NCI-H510A (cell line): ENCODE measurements at places on chromosomes 5 and 9.

DNA sequence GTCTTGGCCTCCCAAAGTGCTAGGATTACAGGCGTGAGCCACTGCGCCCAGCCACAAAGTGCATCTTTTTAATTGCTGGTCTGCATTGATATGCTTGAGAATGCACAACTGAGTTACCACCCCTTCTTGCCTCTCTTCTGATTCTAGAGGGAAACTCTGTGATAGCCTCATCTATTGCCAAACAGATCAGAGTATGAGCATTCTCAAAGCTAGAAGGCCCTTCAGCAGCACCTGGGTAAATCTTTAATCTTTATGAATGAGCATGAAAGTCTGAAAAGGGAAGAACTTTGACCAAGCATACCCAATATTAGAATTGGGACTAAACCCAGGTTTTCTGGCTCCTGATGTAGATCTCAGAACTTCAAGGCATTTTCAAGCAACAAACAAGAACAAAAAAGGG is 298.3 kb upstream of the TNC start:
- no peak for DNase-seq

GRCh38 chr9:13228431-13228830 is 51.1 kb downstream of the MPDZ start:
- DNase-seq = no peak

GRCh38 chr5:104540448-104540847 is 977.9 kb upstream of the NUDT12 start:
- DNase-seq = no peak

- DNase-seq = peak; percentile 93
Observed at GRCh38 chr9:127574072-127574993, 37.7 kb upstream of the STXBP1 start.

GRCh38 chr5:131587541-131587940 is 47.5 kb downstream of the RAPGEF6 start:
- no peak for DNase-seq

GRCh38 chr5:171840711-171841522 is 55.3 kb downstream of the SMIM23 start:
- DNase-seq = no peak

DNA sequence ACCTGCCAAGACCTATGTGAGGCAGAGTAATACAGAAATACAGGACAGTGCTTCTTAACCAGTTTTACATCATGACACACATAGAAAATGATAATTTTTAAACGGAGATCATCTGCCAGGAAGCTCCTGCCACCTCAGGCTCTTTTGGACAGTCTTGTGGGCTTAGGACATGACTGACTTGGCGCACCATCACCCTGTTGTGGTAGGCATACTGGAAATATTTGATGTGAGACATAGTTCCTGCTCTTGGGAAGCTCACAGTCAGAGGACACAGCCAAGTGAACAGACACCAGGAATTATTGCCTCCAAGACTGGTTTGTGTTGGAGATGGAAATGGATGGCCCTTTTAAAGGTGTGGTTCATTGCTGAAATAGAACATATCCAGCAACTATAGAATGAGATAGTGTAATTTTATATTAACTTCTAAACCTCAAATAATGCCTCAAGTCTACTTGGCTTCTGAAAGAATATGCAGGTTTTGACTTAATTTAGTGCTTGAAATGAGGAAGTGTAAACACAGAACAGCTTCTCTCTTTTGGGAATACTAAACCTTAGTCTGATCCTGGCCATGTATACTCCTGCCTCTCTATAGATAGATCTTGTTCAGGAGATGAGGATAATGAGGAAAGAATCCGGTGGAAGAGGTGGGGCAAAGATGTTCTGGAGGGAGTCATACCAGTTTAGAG is 19.7 kb downstream of the CPEB4 start:
- DNase-seq = no peak

DNA sequence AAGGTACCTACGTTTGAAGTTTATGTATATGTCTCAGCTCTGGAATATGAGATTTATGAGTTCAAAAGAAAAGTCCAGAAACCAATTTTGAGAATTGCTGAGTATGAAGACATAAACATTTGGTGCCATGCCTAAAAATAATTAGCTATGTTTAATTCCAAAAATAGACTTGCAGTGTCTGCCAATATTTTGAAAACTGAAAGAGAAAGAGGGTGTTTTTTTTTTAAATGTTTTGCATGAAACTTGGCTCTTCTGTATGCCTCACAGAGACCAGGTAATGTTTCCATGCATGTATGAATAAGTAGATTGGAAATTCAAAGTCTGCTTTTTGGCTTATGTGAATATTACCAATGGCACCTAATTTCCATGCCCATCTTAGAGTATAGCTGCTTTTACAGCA is 634.4 kb upstream of the C9orf72 start:
- DNase-seq = no peak

DNA sequence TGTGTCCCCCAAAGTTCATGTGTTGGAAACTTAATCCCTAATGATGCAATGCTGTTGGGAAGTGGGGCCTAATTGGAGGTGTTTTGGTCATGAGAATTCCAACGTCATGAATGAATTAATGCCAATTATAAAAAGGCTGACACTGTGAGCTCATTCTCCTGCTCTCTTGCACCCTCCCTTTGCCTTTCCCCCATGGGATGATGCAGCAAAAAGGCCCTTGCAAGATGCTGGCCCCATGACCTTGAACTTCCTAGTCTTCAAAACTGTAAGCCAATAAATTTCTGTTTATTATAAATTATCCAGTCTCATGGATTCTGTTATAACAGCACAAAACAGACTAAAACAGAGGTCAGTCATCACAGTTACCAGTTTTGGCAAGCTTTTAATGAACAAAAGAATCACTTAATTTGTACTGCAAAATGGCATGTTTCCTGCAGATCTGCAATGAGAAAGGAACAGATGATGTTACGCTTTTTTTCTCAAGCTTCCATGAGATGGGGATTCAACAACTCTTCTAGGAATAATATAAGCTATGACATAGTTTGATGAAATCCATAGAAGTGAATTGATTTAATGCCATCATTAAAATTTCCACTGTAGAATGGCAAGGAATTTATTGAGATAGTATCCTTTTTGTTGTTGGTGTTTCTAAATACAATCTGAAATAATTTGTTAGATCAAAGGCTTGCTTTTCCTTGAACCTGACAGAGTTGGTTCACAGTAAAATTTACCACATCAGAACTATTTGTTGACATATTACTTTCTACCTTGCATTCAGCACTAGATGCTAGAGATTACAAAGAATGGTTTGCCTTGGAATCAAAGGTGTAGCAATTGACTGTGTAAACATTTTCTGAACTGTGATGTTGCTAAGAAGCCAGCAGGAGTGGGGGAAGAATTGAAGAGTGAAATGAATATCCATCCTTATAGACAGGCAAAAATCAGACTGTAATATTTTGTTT is 29.3 kb upstream of the RFK start:
- DNase-seq = peak; percentile 7

DNA sequence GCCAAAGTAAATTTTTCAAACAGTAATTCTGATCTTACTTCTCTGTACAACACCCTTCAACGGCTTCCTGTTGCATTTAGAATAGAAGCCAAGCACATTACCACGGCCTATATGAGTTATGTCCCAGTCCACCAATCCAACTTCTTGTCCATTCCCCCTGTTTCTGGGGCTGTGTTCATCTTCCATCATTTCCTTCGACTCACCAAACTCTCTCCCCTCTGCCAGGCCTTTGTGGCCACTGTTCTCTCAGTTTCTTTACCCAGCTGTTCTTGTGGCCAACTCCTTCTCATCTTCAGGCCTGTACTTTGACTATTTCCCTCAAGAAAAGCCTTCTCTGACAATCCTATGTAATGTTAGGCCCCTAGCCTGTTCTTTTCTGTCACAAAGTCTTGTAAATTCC is 259.4 kb upstream of the EFNA5 start:
- DNase-seq = no peak

DNA sequence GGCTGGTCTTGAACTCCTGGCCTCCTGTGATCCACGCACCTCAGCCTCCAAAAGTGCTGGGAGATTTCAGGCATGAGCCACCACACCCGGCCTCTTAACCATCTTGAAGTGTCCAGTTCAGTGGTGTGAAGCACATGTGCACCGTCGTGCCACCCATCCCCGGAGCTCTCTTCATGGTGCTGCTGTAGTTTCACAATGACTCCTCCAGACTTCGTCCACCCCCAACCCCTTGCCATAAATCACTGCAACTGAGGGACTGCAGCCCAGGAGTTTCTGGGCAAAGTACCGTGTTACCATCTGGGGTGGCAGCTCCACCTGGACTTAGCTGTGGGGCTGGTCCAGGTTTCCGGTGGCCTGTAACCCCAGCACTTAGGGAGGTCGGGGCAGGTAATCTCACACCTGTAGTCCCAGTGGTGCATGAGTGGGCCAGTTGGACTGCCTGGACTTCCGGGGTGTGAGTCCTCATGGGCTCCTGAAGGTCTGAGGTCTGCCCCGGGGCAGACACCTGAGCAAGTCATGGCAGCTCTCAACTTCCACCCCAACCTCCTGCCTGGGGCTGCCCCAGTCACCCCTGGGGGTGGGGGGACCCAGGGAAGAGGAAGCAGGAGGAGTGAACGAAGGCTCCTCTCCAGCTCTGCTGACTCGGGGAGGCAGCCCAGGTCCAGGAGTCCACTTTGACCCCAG is 6.6 kb upstream of the N4BP3 start:
- no peak for DNase-seq

- DNase-seq = no peak
Observed at GRCh38 chr5:134374232-134374631, 2.9 kb downstream of the UBE2B start.

GRCh38 chr9:77291714-77292113 is 114.4 kb downstream of the VPS13A start:
- no peak for DNase-seq
